Endothelial cell (in vitro differentiated cells): ENCODE measurements at places on chromosomes 13 and 19.
A peak's percentile ranks its signal among the peaks of the same experiment; 100 is the strongest.

DNA sequence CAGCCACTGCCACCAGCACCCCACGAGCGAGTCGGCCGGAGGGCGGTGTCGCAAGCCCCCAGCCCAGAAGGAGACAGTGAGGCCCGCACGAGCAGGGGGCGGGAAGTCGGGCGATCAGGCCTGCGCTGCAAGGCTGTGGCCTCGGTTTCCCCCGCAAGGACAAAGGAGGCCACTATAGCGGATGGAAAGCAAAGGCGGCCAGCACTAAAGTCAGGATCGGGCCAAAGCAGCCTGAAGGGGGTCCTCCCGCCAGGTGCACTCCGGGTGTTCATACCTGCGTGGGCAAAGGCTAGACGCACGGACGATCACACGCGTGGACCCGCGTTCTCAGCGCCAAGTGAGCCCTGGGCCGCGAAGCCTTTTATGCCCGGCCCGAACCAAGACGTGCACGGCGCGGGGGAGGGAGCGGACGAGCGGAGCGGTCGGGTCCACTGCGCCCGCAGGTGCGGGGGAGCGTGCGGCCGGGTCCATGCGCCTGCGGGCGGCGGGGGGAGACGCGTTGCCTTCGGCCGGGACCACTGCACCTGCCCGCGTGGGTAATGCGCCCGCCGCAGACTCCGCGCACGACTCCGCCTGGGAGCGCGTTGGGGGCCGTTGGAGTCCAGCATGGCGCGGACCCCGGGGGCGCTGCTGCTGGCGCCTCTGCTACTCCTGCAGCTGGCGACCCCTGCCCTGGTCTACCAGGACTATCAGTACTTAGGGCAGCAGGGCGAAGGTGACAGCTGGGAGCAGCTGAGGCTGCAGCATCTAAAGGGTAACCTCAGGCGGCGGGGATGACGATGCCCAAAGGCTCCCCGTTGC lies at the start of the genes PRDX2 and THSD8:
PRDX2 (minus strand) TSS at position 335 of the 801 bp plus-strand sequence. CDS start 539 bp downstream, outside the sequence.
THSD8 (plus strand) TSS at position 604 of the 801 bp plus-strand sequence; CDS start at position 607, 3 bp downstream.
- peak; percentile 69 for DNase-seq

DNA sequence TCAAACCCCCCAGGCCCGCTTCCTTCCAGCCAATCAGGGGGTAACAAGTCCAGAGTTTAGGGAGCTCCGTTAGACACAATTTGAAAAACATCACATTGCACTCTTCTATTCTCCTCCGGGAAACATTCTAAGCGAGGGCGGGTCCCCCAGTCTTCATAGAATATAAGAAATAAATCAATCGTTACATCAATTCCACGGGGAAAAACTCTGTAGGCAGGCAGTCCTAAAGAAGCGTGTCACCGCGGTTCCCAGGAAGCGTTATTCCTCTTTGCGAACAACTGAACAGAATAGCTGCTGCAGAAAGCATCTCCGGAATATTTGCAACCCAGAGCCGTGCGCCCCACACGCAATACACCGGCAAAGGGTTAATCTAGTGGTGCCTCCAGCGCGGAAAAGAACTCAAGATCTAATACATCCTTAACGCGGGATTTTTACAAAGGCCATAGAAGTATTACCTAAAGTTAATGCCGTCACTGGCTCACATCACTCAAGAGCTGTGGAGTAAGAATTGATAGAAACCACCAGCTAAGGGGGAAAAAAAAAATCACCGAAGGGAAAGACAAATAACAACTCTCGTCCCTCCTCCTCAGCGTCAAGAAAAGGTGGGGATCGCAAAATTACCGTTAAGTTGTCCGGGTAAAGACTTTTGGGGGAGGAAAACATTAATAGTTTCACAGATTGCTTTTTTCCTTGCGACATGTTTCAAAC lies 65.1 kb downstream of the KCNRG start:
- peak; percentile 22 for DNase-seq

- no peak for DNase-seq
Measured at GRCh38 chr13:24085662-24086061, 74.9 kb upstream of the SPATA13 start.

GRCh38 chr19:17718550-17718946 lies 732 bp upstream of the MAP1S start:
- no peak for DNase-seq

DNA sequence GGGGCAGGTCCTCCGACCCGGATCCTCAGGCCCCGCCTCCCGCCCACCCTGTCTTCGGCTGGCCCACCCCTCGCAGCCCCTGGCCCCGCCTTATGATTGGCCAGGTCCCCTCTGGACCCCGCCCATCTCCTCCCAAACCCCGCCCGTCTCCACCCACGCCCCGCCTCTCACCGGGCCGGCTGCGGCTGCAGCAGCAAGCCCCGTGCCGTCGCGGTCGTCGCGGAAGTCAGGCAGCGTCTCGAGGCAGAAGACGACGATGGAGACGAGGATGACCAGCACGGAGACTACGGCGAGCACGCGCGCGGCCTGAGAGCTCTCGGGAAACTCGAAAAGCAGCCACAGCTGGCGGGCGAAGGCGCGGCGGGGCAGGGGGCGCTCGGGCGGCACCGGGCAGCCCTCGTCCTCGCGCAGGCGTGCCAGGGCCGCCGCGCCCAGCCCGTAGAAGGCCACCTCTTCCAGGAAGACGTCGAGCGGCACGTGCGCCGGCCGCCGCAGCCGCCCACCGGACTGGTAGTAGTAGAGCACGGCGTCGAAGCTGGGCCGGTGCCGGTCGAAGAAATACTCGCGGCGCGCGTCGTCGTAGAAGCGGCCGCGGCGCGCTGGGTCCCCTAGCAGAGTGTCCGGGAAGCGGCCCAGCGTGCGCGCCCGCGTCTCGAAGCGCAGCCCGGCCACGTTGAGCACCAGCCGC lies 495 bp downstream of the KCNA7 start:
- DNase-seq: no peak

DNA sequence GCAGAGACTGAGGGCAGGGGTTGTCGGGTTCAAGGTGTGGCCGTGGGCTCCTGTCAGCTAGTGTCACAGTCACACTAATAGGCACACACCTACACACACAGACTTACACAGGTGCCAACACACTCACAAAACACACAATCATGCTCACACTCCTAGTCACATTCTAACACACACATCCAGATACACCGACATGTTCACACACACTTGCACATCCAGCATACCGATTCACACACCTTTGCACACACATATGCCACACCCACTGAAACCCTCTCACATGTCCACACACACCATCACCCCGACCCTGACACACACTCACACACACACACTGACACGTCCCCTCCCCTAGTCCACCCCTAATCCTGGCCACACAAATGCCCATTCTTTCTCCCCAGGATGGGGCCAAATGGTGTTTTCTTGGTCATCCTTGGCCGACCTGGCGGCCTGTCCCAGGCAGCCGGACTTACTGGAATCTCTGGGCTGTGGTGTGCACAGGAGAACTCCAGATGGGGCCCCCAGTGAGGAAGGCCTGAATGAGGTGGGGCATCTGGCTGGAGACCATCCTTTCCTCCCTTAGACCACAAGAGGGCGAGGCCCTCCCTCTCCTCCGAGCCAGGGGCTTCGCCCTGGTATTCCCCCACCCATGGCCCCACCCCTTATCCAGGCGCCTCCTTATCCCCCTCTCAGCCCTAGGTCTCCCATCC lies 19.1 kb upstream of the PNMA8B start:
- DNase-seq: no peak

DNA sequence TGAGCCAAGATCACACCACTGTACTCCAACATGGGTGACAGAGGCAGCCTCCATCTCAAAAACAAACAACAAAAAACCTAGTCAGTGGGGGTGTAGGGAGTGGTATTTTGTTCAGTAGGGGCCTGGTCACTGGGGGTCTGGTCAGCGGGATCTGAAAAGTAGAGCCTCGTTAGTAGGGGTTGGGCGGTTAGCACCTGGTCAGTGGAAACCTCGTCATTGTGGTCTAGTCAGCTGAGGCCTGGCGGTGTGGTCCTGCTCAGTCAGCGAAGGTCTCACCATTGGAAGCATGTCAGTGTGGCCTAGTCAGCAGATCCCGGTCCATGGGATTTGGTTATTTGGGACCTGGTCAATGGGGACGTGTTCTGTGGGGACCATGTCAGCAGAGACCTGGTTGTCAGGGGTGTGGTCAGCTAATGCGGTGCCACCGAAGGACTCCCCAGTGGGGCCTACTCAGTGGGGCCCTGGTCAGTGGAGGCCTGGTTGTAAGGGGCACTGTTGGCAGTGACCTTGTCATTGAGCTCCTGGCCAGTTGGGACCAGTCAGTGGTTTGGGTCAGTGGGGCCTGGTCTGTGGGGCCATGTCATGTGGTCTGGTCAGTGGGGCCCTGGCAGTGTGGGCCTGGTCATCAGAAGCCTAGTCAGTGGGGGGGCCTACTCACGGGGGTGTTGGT lies 63.0 kb upstream of the TPM4 start:
- no peak for DNase-seq

GRCh38 chr13:83503424-83503823 lies 378.9 kb downstream of the SLITRK1 start:
- DNase-seq: no peak

DNA sequence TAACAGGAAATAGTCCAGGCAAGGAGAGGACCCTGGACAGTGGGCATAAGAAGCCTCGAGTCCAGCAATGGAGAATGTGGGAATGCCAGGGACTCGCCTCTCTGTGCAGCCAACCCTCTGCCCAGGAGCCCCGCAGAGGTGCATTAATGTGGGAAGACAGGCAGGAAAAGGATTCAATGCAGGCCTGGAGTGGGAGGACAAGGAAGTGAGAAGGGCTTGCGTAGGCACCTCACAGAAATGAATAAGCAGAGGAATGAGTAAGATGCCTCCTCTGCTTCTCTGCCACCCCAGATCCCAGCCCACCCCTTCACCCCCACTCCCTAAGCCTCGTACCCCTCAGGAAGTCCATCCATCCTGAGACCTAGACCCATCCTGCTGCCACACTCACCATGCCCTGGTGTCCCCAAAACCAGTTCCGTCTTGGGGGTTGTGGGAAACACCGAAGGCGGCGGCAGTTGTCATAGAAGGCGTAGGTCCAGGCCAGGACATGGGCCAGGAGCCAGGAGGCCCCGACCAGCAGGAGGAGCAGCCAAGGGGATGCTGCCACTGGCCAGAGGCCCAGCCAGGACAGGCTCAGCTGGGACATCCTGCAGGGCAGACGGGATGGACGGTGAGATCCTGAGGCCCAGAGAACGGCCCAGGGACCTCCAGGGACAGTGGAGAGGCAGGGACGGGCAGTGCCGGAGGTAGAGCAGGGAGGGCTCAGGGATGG lies 692 bp downstream of the CYP4F2 start:
- no peak for DNase-seq

GRCh38 chr13:24033527-24034302 lies 126.8 kb upstream of the SPATA13 start:
- DNase-seq: no peak

DNA sequence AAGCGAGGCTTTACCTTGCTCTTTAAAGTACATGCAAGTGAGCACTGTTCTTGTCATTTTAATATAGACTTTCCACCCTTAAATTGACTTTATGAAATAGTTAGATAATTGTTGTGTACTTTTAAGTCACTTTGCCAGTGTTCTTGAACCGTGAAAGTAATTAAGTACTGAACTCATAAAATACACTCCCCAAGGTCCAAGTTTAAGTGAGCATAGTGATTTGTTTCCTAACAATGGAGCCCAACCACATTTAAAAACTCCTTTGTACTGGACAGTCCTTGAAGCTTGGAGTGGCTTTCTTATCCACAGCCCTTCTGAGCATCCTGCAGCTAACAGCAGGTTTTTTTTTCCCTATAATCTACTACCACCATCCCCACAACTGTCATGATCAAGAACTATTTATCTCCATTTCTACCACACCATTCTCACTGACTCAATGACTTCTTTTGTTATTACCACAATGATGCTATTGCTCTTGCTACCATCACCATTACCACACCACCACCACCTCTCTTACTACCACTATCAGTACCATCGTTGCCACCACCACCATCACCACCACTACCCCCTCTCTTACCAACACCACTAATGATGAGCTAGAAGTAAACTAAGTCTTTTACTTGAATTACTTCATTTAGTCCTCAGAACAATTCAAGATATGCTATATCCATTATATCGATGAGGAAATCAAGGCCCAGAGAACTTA lies 452.6 kb downstream of the DIAPH3 start:
- no peak for DNase-seq
